H4 (cell line): ENCODE measurements at places on chromosomes 3 and 15.

- no peak for DNase-seq
These were observed 199.3 kb downstream of the GAP43 start for GRCh38 chr3:115822579-115822978.

GRCh38 chr3:157861076-157861765, 245.0 kb downstream of the SHOX2 start:
- no peak for DNase-seq

DNA sequence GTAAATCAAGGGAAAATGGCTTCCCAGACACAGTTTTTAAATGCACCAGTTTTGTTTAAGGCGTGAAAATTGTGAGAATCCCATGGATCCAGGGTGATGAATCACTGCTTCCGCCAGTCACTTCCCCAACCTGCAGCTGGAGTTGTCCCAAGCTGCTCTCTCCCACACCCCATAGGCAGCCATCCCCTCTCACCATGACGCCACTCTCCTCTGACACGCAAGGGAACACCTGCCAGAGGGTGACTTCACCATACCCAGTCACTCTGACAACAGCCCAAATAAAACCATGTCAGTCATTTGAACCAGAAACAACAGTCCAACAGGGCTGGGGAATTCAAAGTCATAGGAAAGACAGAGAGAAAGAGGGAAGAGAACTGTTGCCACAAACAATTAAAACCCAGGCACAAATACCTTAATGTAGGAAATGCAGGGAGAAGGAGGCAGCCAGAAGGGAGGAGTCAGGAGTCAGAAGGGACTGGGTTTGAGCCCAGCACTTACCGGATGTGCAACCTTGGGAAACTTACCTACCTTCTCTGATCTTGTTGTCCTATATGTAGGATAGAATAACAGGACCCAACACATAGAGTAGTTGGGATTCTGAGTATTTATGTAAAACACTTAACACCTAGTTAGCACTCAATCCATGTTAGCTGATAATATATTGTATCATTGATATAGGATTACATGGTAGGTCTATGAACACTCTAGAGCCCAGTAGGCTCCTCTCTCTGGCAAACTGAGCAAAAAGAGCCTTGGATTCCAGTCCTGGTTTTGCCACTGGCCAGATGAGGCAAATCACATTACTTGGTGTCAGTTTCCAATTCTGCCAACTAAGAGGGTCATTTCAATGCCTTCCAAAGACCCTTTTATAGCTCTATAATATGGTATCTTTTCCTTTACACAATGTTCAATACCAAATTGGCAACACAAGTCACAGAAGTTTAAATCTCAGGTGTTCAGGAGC, 326.3 kb upstream of the ICE2 start:
- peak; percentile 82 for DNase-seq

DNA sequence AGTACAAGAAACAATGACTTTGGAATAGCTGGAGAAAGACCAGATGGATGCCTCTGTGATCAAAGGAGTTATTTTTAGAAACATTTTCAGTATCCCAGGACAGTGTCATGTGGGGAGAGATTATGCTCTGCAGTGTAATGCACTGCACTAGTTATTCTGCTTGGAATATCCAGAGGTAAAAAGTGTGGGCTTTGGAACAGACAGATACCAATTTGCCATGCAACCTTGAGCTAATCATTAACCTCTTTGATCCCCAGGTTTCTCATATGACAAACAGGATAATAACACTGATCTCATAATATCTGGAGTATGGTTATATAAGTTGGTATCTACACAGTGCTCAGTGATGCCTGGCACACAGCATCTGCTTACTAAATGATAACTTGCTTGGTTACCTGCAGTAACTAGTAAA, 12.2 kb upstream of the SLC7A14 start:
- DNase-seq: no peak

DNA sequence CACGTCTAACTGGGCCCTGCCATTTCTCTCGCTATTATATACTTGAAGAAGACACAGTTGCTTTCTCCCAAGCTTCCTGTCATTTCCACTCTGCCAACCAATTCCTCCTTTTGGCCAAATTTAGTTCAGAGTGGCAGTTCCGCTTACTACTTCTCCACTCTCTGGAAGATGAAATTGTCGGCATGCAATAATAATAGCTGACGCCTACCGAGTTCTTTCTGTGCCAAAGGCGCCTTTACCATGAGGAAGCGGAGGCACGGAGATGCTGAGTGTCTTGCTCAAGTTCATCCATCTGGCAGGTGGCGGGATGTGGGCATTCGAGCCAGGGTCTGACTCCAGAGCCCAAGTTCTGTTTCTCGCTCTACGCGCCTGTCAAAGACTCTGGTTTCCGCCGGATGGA, 14.6 kb upstream of the NRROS start:
- DNase-seq: no peak

DNA sequence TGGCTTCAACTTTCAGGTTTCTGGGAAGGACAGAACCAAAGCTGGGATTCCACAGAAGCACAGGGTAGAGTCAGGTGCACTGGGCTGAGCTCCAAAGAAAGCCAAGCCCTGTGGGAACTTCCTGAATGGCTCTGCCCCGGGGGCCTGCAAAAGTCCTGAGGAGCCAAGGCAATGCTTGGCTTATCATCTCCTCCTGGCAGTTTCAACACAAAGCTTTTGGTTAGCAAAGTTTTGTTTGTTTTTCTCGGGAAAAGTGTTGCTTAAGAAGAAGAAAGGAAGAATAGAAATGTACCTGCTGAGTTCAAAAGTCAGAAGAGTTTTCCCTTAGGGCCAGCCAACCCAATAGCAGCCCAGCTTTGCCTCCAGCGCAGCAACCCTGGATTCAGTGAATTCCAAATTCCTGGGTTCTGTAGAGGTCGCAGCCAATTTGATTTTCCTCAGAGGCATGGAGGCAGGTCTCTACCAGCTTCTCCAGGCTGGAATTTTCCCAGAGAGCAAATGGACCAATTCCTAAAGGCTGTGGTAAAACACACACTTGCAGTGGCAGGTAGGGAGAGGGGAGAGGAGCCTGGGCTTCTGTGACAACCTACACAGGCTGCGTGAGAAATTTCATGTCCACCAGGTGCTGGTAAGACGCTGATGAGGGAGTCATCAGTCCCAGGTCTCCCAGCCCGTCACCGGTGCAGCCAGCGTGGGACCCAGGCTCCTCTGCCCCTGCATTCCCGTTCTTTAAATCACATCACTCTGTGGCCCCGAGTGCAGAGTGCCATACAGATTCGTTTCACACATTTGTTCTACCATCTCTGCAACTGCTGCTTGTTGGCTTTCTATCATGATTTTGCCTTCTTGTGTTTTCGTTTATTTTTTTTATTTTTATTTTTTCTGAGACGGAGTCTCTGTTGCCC, 54.3 kb upstream of the SNRPA1 start:
- DNase-seq: no peak

DNA sequence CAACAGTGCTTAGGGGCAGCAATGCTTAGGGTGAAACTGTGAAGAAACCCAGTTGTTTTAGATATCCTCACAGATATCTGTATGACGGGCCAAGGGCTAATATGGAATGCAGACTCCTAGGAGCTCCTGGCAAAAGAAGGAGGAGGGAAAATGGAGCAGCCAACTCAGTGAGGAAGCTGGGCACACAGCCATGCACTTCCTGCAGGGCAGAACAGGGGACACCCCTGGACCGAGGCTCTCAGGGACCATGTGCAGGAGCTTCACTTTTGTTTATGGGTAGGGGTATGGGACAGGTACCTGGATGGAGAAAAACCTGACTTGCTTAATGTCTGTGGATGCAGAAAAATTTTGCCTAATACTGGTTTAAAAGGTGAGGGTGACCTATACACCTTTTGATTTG, 20.2 kb downstream of the NIPA1 start:
- DNase-seq: no peak

GRCh38 chr3:55488398-55489055, 1.4 kb upstream of the WNT5A start:
- peak; percentile 64 for DNase-seq

- DNase-seq: no peak
These were observed 22.2 kb downstream of the IFT57 start for GRCh38 chr3:108200024-108200423.

GRCh38 chr3:98588065-98588464, 5.3 kb downstream of the CPOX start:
- no peak for DNase-seq

GRCh38 chr3:123733805-123734526, 149.1 kb upstream of the HACD2 start:
- peak; percentile 64 for DNase-seq

DNA sequence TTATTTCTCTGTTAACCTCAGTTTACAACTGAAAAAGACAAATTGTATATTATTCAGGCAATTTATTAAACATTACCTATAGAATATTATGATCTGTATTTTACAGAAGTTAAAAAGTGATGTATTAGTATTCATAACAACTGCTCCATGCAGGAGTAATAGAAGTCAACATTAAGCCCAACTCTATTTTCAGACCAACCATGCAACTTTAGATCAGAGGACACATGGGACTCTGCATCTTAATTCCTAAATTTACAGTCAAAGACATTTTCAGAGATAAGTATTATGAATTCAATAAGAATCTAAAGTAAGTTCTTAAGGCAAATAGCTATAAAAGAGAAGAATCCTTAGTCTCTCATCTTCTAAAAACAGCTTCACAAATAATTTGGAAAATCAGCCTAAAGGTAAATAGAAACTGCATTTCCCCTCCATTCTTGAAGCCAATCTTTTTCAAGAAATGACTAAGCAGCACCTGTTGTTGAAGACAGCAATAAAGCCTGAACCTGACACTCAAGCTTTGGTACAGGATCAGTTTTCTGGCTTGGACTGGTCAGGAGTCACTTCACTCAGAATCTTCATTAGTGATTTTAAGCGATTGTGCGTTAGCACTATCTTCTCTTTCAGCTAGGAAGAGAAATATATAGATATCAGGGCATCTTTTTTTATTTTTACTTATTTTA, 23.0 kb downstream of the OIP5 start:
- no peak for DNase-seq

DNA sequence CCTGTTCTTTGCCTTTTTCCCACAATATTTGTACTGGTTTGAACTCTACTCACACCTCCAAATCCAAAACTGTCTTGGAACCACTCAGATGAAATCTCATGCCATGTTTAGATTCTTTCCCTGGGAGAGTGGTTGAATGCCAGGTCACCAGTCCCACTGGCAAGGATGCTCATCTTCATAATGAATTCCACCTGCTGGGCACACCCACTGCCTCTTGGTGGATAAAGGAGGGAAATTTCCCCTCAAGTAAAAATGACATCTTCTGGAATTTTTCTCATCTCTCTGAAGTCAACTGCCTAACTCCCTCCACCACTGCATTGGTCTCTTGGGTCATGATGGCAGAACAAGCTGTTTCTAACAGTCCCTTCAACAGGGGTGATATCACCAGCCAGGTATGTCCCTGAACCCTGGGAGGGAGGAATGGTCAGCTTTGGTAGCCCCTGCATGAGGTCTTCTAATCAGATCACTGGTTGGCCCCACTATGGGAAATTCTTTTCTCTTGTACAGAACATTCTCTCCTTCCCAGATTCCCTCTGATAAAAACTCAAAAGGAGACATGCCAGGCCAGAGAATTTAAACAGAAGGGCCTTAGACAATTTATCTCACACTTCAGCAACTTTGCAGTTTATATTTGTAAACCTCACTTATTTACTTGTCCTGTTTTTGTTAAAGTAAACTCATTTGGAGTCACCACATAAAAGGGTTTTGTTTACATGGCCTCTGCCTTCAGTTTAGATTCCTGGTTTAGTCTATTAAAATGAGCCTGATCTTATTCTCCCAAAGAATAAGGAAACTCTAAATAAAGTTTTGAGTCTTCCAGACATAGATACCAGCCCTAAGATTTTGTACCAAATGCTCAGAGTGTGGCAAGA, 143.4 kb downstream of the WNT5A start:
- DNase-seq: peak; percentile 19

DNA sequence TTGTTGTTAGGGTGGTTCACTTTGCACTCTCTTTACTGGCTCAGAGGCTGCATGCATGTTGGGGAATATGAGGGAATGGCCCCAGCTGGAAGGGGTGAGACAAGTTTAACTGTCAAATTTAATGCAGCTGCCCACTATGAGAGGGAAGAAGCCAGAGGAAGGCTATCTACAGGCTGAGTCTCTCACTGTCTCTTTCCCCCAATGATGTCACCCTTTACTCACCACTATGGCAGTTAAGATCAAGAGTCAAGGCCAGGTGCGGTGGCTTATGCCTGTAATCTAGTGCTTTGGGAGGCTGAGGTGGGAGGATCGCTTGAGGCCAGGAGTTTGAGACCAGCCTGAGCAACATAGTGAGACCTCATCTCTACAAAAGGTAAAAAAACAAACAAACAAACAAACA, 12.2 kb upstream of the RBMS3 start:
- DNase-seq: no peak

- DNase-seq: no peak
These were observed 79.5 kb upstream of the ZNF385D start for GRCh38 chr3:21830541-21830940.

DNA sequence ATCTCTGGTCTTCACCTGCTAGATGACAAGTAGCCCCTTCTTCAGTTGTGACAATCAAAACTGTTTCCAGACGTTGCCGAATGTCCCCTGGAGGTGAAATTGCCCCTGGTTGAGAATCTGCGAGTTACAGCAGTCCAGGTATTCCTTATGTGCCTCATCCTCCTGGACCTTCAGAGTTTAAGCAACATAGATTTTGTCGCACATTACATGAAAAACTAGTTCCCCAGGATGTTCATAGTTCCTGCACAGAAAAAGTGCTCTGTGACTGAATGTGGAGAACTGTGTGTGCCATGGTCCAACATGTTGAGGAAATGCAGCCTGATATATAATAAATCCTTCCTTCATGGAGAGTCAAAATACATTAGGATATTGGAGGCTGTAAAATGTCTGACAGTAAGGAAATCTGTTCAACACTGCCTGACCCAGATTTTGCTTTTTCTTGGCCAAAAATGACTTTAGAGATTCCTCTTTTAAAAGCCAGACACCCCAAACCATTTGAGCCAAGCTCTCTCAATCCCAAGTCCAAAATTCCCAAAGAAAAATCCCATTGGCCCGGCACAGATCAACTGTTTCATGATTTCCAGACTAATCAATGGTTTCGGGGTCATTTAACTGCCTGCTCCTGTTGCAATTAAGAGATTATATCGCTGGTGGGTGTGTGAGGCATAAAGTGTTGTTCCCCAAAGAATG, 20.4 kb upstream of the SHC4 start:
- no peak for DNase-seq

- no peak for DNase-seq
These were observed 110.5 kb upstream of the STT3B start for GRCh38 chr3:31422237-31422636.

DNA sequence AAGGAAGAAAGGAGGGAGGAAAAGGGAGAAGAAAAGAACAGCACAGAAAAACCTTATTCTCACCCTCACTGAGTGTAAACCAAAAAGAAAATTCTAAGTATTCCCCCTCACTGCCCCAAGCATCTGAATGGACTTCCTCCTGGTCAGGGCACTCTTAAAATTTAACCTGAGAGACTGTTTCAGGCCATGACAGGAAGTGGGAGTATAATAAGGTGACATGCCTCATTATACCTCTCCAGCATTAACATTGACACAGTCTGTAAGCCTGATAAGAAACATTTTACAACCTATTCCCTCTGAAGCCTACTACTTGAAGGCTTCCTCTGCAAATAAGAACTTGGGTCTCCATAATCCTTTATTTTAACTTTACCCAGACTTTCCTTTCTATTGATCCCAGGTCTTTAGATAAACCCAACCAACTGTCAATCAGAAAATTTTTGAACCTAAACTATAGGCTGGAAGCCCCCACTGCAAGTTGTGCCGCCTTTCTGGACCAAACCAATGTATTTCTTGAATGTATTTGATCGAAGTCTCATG, 41.7 kb downstream of the SLCO2A1 start:
- no peak for DNase-seq
